ENCODE measurements at places on chromosomes 5 and 9. TPM values are rescaled to one million over a fixed set of nuclear protein-coding genes. Genes with fewer than 3 reads are reported as not detected.

- H3K27ac ChIP-seq = no peak overlapping the region
- H3K36me3 ChIP-seq = no peaks in the 10 kb centered on the region
- H3K4me3 ChIP-seq = no peak overlapping the region
- H3K27me3 ChIP-seq = no peaks in the 10 kb centered on the region
- no peak for DNase-seq
These were observed 687.0 kb upstream of the ZNF608 start for GRCh38 chr5:125433457-125433856.

DNA sequence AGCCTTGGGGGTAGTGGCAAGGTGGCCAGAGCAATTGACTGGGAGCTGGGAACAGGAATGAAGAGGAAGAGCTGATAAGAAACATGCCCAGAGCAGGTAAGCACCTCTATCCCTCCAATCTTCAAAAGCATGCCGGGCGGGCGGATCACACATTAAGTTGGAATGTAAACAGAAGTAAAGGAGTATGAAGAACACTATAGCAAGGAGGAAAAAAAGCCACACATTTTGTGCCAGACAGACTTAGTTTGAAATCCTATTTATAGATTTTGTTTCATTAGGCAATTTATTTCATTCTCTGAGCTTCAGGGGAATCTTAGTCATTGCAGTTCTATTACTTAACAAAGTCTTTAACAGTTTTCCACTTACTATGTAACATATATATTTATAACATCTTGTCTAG lies 173.9 kb upstream of the TNC start:
- no peak overlapping the region for H3K27ac ChIP-seq
- DNase-seq = no peak
- no peaks in the 10 kb centered on the region for H3K4me1 ChIP-seq

DNA sequence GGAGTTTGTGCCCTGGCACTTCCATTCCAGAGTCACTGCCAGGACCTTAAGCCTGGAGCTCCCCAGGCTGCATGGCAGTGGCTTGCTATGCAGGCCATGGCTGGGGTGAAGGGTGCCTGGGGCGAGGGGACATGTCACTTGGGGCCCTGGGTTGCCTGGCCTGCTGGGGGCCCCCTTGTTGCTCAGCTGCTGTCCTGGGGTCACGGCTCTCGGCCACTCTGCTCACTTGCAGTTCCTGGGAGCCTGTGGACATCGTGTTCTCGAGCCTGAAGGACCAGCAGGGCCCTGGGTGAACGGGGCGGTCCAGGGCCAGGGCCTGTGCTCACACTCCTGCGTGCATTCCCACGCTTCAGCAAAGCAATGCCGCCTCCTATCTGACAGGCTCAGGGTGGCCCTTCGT lies 14.5 kb upstream of the SLC2A6 start:
- no peaks in the 10 kb centered on the region for H3K27me3 ChIP-seq
- no peak overlapping the region for H3K4me3 ChIP-seq
- no peak for DNase-seq

DNA sequence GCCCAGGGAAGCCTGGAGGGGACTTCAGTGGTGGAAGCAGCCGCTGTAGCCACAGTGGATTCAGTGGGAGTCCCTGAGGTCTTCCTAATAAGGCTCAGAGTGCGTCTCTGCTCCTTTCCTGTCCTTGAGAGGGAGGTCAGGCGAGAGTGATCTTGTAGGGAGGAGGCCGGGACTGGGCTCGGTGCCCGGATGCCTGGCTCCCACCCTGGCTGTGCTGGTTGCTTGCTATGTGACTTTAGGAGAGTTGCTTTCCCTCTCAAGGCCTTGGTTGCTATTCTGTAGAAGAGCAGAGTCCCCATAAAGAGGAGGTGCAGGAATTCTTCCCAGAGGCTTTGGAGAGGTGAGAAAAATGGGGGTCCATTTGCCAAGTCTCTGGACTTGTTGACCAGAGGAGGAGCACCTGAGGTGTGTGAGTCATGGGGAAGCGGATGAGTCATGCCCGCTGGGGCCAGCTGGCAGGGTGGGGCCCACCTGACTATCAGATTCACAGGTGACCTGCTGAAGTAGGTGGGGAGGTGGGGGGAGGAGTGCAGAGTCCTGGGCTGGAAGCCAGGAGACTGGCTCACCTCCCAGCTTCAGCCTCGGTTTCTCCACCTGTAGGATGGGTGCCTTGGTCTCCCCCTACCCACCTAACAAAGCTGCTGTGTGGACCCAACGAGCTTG lies 13.8 kb downstream of the GSN start:
- no peaks in the 10 kb centered on the region for H3K27me3 ChIP-seq
- no peaks in the 10 kb centered on the region for H3K36me3 ChIP-seq
- peak overlapping the region; percentile 56 for H3K27ac ChIP-seq
- H3K4me3 ChIP-seq = no peak overlapping the region

DNA sequence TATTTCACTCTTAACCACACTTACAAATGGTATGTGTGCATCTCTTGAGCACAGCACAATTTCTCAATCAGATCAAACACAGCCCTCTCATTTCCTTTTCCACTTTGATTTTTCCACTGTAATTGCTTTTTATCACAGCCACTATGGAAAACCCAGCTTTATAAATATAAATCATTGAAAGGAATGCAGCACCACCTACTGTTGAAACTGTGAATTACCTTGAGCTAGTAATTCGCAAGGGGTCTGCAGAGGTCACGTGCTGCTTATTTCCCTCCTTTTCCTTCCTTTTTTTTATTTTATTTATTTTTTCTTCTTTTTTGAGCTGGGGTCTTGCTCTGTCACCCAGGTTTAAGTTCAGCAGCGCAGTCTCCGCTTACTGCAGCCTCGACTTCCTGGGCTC lies 76.9 kb downstream of the CDH6 start:
- no peak overlapping the region for H3K4me3 ChIP-seq
- H3K27me3 ChIP-seq = no peaks in the 10 kb centered on the region
- no peaks in the 10 kb centered on the region for H3K36me3 ChIP-seq

GRCh38 chr5:68725905-68726683 lies 367.7 kb upstream of the SLC30A5 start:
- DNase-seq = no peak
- H3K27me3 ChIP-seq = no peaks in the 10 kb centered on the region
- no peak overlapping the region for H3K27ac ChIP-seq
- H3K4me1 ChIP-seq = no peaks in the 10 kb centered on the region
- H3K4me3 ChIP-seq = no peak overlapping the region

- H3K36me3 ChIP-seq = no peaks in the 10 kb centered on the region
- H3K27me3 ChIP-seq = no peaks in the 10 kb centered on the region
- H3K4me3 ChIP-seq = no peak overlapping the region
- DNase-seq = no peak
These were observed 178.9 kb downstream of the MSX2 start for GRCh38 chr5:174903172-174903732.

DNA sequence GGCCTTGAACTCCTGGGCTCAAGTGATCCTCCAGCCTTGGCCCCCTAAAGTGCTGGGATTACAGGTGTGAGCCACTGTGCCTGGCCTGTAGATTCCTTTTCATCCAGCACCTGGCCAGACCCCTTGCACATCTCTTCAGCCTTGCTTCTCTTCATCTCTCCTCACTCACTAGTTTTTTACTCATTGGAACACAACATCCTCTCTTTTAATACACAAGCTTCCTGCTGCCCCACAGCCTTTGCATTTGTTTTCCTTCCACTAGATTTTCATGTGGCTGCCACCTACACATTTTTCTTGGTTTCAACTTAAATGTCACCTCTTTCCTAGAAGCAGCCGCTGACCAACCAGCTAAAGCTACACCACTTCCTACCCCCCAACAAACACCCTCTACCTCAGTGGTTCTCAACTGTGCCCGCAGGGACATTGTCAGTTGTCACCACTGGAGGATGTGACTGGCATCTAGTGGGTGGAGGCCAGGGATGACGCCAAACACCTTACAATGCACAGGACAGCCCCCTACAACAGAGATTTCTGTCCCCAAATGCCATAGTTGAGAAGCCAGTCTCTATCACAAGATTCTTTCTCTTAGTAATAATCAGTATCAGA lies 33.7 kb downstream of the HAVCR1 start:
- no peaks in the 10 kb centered on the region for H3K4me1 ChIP-seq
- no peaks in the 10 kb centered on the region for H3K36me3 ChIP-seq

DNA sequence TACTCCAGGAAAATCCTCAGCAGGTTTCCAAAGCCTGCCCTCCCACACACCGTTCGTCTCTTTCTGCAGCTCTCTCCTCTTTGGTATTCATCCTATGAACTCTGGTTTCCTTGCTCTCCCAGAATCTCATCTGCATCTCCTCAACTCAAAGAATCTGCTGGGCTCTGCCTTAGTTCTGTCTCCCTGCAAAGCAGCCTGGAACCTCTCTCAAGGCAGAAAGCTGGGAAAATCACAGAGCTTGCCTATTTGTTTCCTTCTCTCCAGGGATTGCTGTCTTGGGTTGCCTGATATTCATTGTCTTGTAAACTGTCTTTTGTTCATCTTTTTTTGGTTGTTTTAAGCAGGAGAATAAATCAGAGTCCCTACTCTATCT lies 5.3 kb upstream of the ERAP2 start:
- H3K4me1 ChIP-seq = no peaks in the 10 kb centered on the region
- H3K27me3 ChIP-seq = no peaks in the 10 kb centered on the region
- H3K27ac ChIP-seq = no peak overlapping the region
- H3K4me3 ChIP-seq = no peak overlapping the region

DNA sequence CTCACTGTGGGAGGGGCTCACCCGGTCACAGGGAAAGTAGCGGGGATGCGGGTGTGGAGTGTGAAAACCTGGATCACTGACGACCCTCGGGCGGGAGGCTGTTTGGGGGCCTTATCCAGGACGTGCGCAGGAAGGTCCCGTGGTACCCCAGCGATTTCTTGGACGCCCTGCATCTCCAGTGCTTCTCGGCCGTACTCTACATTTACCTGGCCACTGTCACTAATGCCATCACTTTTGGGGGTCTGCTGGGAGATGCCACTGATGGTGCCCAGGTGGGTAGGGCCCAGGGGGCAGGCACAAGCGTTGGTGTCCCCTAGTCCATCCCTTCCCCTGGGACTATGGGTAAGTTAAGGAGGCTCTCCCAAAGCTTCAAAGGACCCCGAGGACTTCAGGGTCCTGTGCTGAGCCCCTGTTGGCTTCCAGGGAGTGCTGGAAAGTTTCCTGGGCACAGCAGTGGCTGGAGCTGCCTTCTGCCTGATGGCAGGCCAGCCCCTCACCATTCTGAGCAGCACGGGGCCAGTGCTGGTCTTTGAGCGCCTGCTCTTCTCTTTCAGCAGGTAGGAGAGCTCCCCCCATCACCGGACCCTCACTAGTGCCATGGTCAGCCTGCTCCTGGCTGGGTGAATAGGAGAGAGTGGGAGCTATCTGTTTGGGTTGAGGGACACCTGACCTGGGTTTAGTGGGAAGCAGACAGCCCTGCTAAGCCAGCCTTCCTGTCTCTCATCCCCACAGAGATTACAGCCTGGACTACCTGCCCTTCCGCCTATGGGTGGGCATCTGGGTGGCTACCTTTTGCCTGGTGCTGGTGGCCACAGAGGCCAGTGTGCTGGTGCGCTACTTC lies 3.9 kb downstream of the SLC4A9 start:
- H3K4me3 ChIP-seq = peak overlapping the region; percentile 34
- peaks cover 4% of the 10 kb centered on the region for H3K4me1 ChIP-seq
- H3K27me3 ChIP-seq = no peaks in the 10 kb centered on the region
- no peak for DNase-seq
- H3K36me3 ChIP-seq = no peaks in the 10 kb centered on the region

DNA sequence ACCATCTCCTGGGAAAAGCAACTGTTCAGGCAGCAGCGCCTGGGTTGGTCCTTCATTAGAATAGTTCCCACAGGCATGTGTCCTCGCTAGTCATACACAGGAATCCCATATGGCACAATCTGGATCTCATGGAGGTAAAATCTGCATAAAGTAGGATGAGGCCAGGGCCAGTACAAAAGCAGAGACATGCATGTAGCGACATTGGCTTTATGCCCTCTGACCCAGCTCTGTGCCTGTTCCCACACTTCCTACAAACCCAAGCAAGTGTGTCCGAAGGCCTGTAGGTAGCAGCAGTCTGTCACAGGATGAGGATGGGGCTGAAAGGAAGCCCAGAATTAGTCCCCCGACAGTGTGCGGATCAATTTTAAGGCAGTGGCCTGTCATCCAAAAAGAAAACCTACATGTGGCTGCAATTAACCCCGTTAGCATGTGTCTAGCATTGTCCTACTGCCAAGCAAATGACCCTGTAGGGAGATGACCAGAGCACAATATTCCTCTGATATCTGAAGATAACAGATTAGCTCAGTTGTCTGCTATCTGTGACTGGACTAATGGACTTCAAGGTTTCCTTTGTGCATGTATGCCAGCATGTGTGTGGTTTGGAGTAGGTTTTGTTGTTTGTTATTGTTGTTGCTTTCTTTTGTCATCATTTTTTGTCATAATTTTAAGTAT lies 178.8 kb downstream of the TMEM161B start:
- no peak for DNase-seq
- no peaks in the 10 kb centered on the region for H3K27me3 ChIP-seq
- H3K27ac ChIP-seq = no peak overlapping the region
- no peaks in the 10 kb centered on the region for H3K4me1 ChIP-seq
- no peaks in the 10 kb centered on the region for H3K36me3 ChIP-seq

DNA sequence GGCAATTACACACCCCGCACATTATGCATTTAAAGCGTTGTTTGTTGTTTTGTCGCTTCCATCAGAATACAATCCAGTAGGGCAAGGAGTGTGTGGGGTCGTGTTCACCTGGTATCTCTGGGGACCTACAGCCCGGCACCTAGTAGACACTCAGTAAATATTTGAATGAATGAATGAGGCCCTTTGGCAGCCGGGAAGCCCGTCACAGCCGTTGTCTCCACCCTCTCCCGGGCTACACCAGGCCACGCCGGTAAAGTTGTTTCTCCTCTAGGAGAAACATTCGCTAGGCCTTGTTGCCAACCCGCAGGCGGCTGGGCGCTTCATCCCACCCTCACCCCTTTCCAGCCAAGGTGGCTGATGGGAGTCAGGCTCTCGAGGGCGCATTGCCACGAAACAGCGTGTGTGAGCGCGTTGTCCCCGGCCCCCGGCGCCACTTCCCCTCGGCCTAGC lies 876 bp upstream of the JAK2 start:
- no peak for DNase-seq
- H3K36me3 ChIP-seq = no peaks in the 10 kb centered on the region
- peak overlapping the region; percentile 69 for H3K4me3 ChIP-seq
- H3K27me3 ChIP-seq = no peaks in the 10 kb centered on the region
- no peaks in the 10 kb centered on the region for H3K4me1 ChIP-seq
- H3K27ac ChIP-seq = peak overlapping the region; percentile 95

- no peaks in the 10 kb centered on the region for H3K27me3 ChIP-seq
- no peaks in the 10 kb centered on the region for H3K4me1 ChIP-seq
- H3K4me3 ChIP-seq = no peak overlapping the region
- no peaks in the 10 kb centered on the region for H3K36me3 ChIP-seq
- H3K27ac ChIP-seq = no peak overlapping the region
These were observed 13.8 kb downstream of the SNX30 start for GRCh38 chr9:112764344-112764743.

GRCh38 chr9:97480174-97480573 lies 21.3 kb upstream of the TMOD1 start:
- no peaks in the 10 kb centered on the region for H3K27me3 ChIP-seq
- peaks cover 19% of the 10 kb centered on the region for H3K4me1 ChIP-seq
- no peak overlapping the region for H3K4me3 ChIP-seq
- H3K36me3 ChIP-seq = no peaks in the 10 kb centered on the region

The SLF1 gene
- 0.80 TPM for total RNA-seq

The RPP25L gene
- total RNA-seq = 29.1 TPM

The GPR151 gene
- total RNA-seq = not detected
